Activated CD8-positive, alpha-beta T cell treated with anti-CD3 and anti-CD28 coated beads, Interleukin-2, amount 10 ng/mL, durations not matched to agents 7 days and 5 days (primary cell): ENCODE measurements at places on chromosomes 13 and 19.
A peak's percentile ranks its signal among the peaks of the same experiment; 100 is the strongest.

GRCh38 chr19:41327576-41328156 lies 17.7 kb downstream of the CCDC97 start:
- peak; percentile 84 for DNase-seq

GRCh38 chr13:85853161-85853894 lies 54.1 kb upstream of the SLITRK6 start:
- DNase-seq, result no peak

GRCh38 chr13:30826911-30827577 lies 79.0 kb upstream of the MEDAG start:
- no peak for DNase-seq

DNA sequence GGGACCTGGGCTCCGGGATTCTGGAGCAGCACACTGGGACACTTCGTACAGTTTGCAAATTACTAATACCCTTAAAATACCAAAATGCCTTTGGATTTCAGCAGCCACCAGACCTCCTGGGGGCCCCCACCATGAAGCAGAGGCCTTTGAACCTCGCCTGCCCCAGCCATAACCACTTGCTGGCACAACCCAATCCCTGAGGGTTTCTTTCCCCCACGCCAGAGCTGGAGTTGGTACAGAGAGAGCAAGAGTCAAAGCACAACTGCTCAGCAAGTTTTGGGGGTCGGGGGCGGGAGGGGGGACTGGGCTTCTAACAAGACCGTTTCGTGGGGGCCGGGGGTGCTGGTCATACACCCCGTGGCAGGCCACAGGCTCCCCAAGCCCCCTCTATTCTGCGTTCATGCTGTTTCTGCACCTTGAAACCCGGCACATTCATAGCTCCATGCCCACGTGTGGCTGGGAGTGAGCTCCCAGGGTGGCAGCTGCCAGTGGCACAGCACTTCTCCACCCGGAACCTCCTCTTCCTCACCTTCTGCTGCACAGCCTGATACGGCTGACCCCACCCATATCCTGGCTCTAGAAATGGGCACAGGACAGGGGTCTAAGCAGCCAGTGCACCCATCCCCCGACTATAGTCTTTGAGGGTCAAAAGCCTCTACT lies 17.1 kb downstream of the PLEKHF1 start:
- no peak for DNase-seq

- no peak for DNase-seq
Measured at GRCh38 chr19:46221981-46222610, 7.4 kb upstream of the IGFL1 start.
